ENCODE measurements at places on chromosomes 13 and 19.

- no peak for DNase-seq
These were observed 22.7 kb downstream of the AKT2 start for GRCh38 chr19:40262422-40262821.

GRCh38 chr19:4866595-4867424 is 657 bp downstream of the PLIN3 start:
- DNase-seq = peak; percentile 31

- DNase-seq = no peak
These were observed 127.6 kb upstream of the RFC3 start for GRCh38 chr13:33690354-33690753.

DNA sequence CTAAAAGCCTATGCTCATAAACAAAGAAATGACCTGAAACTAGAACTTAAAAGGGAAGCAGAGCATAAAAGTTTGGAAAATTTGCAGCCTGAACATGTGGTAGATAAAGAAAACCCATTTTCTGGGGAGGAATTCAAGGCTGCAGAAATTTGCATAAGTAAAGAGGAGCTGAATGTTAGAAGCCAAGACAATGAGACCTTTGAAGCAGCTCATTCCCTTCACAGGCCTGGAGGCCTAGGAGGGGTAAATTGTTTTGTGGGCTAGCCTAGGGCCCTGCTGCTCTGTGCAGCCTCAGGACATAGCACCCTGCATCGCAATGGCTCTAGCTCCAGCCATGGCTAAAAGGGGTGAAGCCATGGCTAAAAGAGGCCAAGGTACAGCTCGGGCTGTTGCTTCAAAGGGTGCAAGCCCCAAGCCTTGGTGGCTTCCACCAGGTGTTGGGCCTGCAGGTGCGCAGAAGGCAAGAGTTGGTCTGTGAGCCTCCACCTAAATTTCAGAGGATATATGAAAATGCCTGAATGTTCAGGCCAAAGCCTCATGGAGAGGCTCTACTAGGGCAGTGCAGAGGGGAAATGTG is 38.3 kb downstream of the ZIC2 start:
- no peak for DNase-seq

DNA sequence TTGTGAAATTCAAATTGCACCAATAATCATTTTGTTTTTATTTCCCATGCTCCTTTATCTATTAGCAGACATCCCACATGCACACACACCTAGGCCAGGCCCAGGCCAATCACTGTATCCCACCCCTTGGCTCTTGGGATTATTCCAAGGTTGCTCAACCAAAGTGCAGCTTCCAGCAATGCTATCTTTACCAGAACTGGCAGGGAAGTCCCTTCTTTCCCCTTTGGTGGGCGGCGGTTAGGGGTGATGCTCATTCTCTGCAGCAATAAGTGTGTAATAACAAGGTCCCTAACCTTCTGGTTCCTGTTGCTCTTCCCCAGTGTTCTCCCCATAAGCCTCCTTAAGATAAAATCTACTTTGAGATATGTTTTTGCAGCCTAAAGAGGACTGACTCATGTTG is 18.3 kb upstream of the KCTD12 start:
- DNase-seq = no peak

GRCh38 chr13:29922896-29923295 is 72.5 kb upstream of the UBL3 start:
- no peak for DNase-seq

GRCh38 chr19:17327654-17328516 is 6.8 kb downstream of the ANO8 start:
- peak; percentile 50 for DNase-seq

DNA sequence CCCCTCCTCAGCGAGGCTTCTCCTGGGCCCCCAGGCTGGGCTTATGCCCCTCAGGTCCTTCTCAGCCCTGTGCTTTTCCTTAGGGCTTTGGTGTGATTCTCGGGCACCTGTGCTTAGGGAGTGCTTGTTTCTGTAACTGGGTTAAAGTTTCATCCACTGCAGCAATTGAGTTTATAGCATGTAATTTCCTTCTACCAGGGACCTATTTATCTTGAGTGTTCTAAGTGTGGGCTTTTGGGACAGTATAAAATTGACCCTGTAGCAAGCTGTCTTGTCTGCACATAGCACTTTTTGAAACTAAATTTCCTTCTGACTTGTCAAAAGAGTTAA is 47.6 kb downstream of the GATAD2A start:
- DNase-seq = no peak

DNA sequence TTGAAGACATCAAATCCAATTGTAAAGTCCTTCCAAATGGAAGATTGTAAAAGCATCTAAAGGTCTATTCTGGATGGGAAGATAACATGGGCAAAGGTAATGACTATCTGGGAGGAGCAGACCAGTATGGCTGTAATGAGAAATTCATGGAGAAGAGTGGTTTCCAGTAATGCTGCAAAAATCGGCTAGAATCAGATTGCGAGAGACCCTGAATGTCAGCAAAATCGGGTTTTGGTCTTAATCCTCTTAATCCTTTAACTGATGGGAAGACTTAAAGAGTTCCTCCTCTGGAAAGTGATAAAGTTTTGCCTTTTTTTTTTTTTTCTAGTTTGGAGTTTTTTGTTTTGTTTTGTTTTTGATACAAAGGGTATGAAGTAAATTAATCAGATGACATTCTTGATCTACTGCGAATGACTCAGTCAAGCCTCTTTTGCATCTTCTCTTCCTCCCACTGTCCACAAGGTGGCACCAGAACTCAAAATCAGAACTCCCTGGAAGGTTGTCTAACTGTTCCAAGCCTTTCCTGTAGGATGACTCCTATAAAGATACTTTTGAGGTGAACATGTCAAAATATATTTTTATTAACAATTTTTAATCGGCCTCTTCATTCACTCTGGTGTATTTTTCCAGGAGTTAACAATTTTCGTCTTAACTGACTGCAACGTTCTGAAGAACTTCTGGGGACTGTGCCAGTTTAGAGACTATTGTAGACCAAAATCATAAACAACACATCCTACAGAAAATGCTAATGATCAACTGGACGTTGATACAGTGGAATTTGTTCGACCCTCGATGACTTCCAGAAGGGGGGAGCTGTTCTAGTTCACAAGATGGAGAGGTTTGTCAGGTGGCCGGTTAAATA is 213.3 kb upstream of the MIR17HG start:
- no peak for DNase-seq

GRCh38 chr19:40552848-40553247 is 23.8 kb upstream of the SHKBP1 start:
- no peak for DNase-seq

GRCh38 chr19:3370728-3371591 is 4.6 kb downstream of the NFIC start:
- DNase-seq = no peak

DNA sequence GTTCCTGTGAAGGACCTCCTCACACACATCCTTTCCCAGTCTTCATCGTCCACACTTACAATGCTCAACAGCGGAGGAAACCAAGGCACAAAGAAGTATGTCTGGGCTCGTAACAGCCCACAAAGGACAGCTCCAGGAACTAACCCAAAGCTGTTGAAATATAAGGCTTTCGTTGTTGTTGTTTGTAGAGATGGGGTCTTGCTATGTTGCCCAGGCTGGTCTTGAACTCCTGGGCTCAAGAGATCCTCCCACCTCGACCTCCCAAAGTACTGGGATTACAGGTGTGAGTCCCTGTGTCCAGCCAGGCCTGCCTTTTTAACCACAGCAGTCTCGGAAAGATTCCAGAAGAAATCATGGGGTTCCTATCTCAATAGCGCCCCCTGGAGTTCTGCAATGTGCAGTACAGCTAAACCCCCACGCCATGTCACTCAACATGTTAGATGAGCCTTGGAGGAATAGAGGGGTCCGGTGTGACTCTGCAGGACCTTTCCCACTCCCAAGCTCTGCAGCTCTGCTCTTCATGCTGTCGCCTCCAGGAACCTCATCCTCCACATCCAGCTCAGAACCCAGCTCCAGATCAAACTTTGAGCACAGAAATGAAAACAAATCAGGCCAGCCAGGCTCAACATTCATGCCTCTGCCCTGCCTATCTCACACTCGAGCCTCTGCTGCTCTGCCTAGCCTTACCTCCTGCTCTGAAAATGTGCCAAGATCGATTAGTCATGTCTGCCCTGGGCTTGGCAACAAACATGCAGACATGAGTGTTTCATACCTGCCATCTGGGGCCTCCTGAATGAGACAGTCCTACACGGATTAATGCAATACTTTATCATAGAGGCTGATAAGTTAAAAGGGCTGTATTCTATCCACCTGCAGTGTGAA is 7.5 kb downstream of the PLA2G4C start:
- DNase-seq = no peak

- DNase-seq = peak; percentile 55
These were observed 21.1 kb downstream of the ZNF473 start for GRCh38 chr19:50046649-50047503.

GRCh38 chr13:30904043-30904442 is 2.0 kb upstream of the MEDAG start:
- DNase-seq = no peak

GRCh38 chr19:54451331-54451871 is 2.4 kb downstream of the LENG8 start:
- no peak for DNase-seq

GRCh38 chr19:17075864-17076542 is 426 bp downstream of the MYO9B start:
- peak; percentile 74 for DNase-seq

DNA sequence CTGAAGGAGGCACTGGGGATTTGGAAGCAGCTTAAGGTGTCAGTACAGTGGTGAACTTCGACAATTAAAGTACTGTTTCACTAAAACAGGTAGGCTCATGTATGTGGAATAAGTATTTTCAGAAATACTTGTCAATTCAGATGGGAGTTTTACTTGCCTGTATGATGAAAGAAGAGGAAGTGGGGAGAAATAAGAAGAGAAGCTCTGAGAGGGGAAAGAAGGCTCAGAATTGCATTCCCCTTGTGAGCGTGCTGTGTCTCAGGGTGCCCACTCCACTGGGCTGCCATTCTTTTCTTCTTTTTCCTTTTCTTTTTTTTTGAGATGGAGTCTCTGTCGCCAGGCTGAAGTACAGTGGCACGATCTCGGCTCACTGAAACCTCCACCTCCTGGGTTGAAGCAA is 38.6 kb upstream of the RNF17 start:
- DNase-seq = no peak

- no peak for DNase-seq
These were observed 8.1 kb downstream of the ISYNA1 start for GRCh38 chr19:18429717-18430416.

DNA sequence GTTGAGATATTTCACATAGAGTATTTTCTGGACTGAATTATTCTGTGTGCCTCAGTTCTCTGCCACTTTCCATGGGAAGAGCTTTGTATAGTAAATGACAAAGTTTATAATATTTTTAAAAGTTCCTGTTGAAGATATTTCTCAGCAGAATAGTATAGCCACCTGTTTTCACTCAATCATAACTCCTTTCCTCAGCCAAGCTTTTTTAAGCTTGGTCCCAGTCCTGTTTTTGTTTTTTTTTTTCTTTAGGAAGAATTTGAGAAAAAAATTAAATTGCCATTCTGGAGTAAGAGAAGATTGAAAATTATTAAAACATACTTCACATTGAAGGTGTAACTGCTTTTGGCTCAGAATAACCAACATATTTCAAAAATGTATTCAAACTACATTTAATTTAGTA is 55.5 kb downstream of the ENOX1 start:
- no peak for DNase-seq

- no peak for DNase-seq
These were observed 20.6 kb upstream of the PCCA start for GRCh38 chr13:100068133-100068931.

DNA sequence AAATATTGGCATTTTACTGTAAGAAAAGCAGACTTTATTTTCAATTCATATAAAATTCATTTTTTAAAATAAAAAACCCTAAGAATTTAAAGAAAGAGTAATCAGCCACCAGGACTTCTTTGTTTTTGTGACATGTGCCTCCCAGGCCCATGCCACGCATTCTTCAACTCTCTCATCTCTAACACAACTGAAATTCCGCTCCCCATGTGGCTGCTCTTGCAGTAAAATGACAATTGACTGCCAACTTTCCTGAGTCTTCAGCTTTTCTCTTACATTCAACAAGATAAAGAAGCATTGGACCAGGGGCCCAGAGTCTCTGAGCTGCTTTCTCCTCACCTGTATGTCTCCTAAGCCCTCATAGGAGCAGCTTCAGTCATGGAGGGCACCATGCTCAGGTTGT is 372.1 kb downstream of the UQCRFS1 start:
- no peak for DNase-seq

GRCh38 chr19:19336597-19336996 is 16.0 kb downstream of the MAU2 start:
- DNase-seq = no peak

DNA sequence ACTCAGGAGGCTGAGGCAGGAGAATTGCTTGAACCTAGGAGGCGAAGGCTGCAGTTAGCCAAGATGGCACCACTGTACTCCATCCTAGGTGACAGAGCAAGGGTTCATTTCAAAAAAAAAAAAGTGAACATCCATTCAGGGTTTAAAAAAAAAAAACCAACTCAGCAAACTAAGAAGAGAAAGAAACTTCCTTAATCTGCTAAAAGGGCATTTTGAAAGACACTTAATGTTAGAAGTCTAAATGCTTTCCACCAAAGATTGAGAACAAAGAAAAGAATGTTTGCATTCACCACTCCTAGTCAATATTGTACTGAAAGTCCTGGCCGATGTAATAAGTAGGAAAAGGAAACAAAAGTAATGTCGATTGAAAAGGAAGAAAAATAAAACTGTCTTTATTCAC is 7.1 kb upstream of the PSMC4 start:
- no peak for DNase-seq

DNA sequence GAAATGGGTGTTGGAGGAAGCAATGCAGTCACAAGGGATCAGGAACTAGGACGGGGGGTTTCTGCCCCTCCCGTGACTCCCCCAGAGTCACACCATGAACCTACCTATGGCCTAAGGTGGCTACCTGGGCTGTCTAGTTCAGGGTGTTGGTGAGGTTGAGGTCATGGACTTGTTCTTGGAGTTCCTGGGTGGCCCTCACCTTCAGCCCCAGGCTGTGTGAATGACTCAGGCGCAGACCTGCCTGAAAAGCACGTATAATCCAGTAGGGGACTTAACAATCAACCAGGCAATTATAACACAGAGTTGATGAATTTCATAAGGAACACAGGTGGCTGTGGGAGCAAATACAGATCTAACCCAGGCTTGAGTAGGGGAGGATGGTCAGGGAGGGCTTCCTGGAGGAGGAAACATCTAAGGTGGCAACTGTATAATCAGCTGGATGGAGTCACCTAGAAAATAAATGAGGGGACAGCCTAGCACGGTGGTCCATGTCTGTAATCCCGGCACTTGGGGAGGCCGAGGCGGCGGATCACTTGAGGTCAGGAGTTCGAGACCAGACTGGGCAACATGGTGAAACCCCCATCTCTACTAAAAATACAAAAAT is 25.6 kb upstream of the ADGRE1 start:
- DNase-seq = no peak

GRCh38 chr13:33828431-33829129 is 10.6 kb downstream of the RFC3 start:
- DNase-seq = no peak

Measured in T-helper 2 cell (primary cell).